ENCODE measurements at places on chromosomes 2 and 18. TPM values are rescaled to one million over a fixed set of nuclear protein-coding genes. Genes with fewer than 3 reads are reported as not detected.
A peak's percentile ranks its signal among the peaks of the same experiment; 100 is the strongest.

CDH20 gene
- not detected for polyA plus RNA-seq

SPATA3 gene
- not detected for polyA plus RNA-seq

CPO gene
- 0.25 TPM for polyA plus RNA-seq

MALL gene
- polyA plus RNA-seq = 29.0 TPM

GRCh38 chr18:10893196-10893595 is 256.2 kb downstream of the PIEZO2 start:
- no peak overlapping the region for H3K4me3 ChIP-seq
- no peak for DNase-seq
- no peaks in the 10 kb centered on the region for H3K36me3 ChIP-seq
- H3K27me3 ChIP-seq = no peaks in the 10 kb centered on the region

GRCh38 chr2:218607436-218608115 is at the start of gene PLCD4:
Gene PLCD4, plus strand, starts transcription at chr2:218607899. Its CDS starts 7,841 bp downstream, at chr2:218615740.
- H3K27me3 ChIP-seq = no peaks in the 10 kb centered on the region
- peaks cover 28% of the 10 kb centered on the region for H3K4me1 ChIP-seq
- H3K27ac ChIP-seq = peak within 1 kb of the TSS; percentile 70
- H3K36me3 ChIP-seq = no peaks in the 10 kb centered on the region
- H3K4me3 ChIP-seq = peak within 1 kb of the TSS; percentile 35

- H3K36me3 ChIP-seq = peaks cover 28% of the 10 kb centered on the region
- no peak for DNase-seq
- peaks cover 24% of the 10 kb centered on the region for H3K4me1 ChIP-seq
- H3K4me3 ChIP-seq = peak overlapping the region; percentile 93
- no peaks in the 10 kb centered on the region for H3K27me3 ChIP-seq
Measured at GRCh38 chr2:240134956-240135520, 1.1 kb downstream of the COPS9 start.

GRCh38 chr2:41923156-41923786 is 124.5 kb upstream of the PKDCC start:
- peaks cover 1% of the 10 kb centered on the region for H3K4me1 ChIP-seq
- no peak for DNase-seq
- H3K27ac ChIP-seq = no peak overlapping the region

GRCh38 chr2:33034784-33035183 is 88.0 kb downstream of the LTBP1 start:
- no peak overlapping the region for H3K27ac ChIP-seq
- H3K27me3 ChIP-seq = no peaks in the 10 kb centered on the region
- no peaks in the 10 kb centered on the region for H3K36me3 ChIP-seq
- no peak for DNase-seq
- H3K4me1 ChIP-seq = peaks cover 17% of the 10 kb centered on the region
- no peak overlapping the region for H3K4me3 ChIP-seq

- H3K27ac ChIP-seq = no peak overlapping the region
- H3K36me3 ChIP-seq = no peaks in the 10 kb centered on the region
- no peaks in the 10 kb centered on the region for H3K4me1 ChIP-seq
- DNase-seq = no peak
- H3K4me3 ChIP-seq = no peak overlapping the region
- no peaks in the 10 kb centered on the region for H3K27me3 ChIP-seq
Measured at GRCh38 chr2:161796192-161796591, 172.0 kb downstream of the SLC4A10 start.

GRCh38 chr2:36698993-36699392 is 2.5 kb downstream of the VIT start:
- DNase-seq = no peak
- no peaks in the 10 kb centered on the region for H3K27me3 ChIP-seq
- peaks cover 55% of the 10 kb centered on the region for H3K4me1 ChIP-seq
- no peak overlapping the region for H3K27ac ChIP-seq
- H3K4me3 ChIP-seq = no peak overlapping the region

DNA sequence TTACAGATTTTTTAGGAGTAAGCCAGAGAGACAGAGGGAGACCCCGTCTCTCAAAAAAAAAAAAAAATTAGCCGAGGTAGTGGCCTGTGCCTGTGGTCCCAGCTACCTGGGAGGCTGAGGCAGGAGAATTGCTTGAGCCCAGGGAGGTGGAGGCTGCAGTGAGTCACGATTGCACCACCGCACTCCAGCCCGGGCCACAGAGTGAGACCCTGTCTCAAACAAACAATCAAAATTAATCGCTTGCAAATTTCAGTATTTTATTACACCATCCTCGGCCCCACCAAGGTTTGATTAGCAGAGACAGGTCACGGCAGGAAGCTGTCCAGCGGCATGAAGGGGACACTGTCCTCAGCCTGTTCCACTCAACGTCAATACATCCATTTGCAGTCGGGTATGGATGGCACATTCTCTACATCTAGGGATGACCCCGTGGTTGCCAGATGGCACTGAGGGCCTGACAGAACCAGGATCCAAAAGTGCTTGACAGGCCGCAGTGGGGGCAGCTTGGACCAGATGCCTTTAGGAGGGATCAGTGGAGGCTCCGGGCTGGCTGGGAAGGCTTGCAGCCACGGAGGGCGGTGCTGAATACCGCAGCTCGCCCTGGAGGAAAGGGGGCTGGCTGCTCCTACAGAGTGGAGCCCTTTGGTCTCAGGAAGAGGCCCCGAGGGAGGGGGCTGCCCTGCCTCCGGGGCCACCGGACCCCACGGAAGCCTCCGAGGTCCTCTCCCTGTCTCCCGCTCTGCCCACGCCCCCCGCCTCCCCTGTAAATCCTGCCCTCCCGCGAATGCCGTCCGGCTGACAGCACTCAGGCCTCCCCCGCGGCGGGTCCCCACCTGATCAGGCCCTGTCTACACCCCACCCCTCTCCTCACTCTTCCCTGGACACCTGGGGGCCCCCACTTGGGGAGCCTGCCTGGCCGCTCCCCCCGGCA is 13.1 kb downstream of the ASPRV1 start:
- H3K4me3 ChIP-seq = no peak overlapping the region
- DNase-seq = no peak
- no peak overlapping the region for H3K27ac ChIP-seq

- H3K27ac ChIP-seq = no peak overlapping the region
- H3K4me1 ChIP-seq = no peaks in the 10 kb centered on the region
- DNase-seq = no peak
- H3K36me3 ChIP-seq = no peaks in the 10 kb centered on the region
Measured at GRCh38 chr2:122988395-122989221, 1036.5 kb upstream of the CNTNAP5 start.

DNA sequence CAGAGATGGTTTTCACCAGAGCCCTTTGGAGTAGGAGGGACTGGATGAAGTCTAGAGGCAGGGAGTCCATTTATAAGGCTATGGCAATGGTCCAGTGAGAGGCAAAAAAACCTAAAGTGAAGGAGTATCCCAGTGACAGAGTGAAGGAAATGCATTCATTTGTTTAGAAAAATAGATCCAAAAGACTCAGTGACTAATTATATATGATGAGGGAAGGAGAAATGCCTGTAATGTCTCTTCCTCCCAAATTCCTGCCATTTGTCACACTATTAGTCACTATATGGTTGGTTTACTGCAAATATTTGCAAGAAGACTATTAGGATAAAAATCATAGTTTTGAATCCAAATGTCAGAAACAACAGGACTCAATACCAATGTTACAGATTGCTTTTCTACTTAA is 104.2 kb downstream of the ZNF521 start:
- H3K27me3 ChIP-seq = no peaks in the 10 kb centered on the region
- H3K27ac ChIP-seq = no peak overlapping the region
- DNase-seq = no peak

- H3K4me3 ChIP-seq = no peak overlapping the region
- no peak for DNase-seq
- H3K27ac ChIP-seq = no peak overlapping the region
- H3K4me1 ChIP-seq = peaks cover 25% of the 10 kb centered on the region
- no peaks in the 10 kb centered on the region for H3K36me3 ChIP-seq
Measured at GRCh38 chr2:68767031-68767961, 32.7 kb downstream of the ARHGAP25 start.

- H3K36me3 ChIP-seq = no peaks in the 10 kb centered on the region
- H3K4me3 ChIP-seq = no peak overlapping the region
- no peak overlapping the region for H3K27ac ChIP-seq
- peaks cover 16% of the 10 kb centered on the region for H3K4me1 ChIP-seq
Measured at GRCh38 chr2:62485761-62486438, 20.1 kb downstream of the TMEM17 start.

Measured in keratinocyte (primary cell).